Activated CD4-positive, alpha-beta T cell treated with anti-CD3 and anti-CD28 coated beads, Interleukin-2, amount 10 ng/mL, durations not matched to agents 7 days and 5 days (primary cell): ENCODE measurements at places on chromosomes 3 and 15. TPM values are rescaled to one million over a fixed set of nuclear protein-coding genes. Genes with fewer than 3 reads are reported as not detected.

C3orf49 gene
- total RNA-seq = not detected

MITF gene
- 0.10 TPM for total RNA-seq

TF gene
- 0.21 TPM for total RNA-seq

FANCD2OS gene
- not detected for total RNA-seq

PPP1R14D gene
- total RNA-seq = not detected

CDHR4 gene
- not detected for total RNA-seq

GMNC gene
- total RNA-seq = not detected

TRAIP gene
- 31.0 TPM for total RNA-seq

NRG4 gene
- total RNA-seq = not detected

PLSCR1 gene
- total RNA-seq = 146 TPM

ACKR4 gene
- total RNA-seq = not detected

XCR1 gene
- not detected for total RNA-seq

MINAR1 gene
- 0.40 TPM for total RNA-seq

GXYLT2 gene
- total RNA-seq = not detected

IREB2 gene
- 52.9 TPM for total RNA-seq

PLCH1 gene
- total RNA-seq = 0.37 TPM

CCRL2 gene
- 5.3 TPM for total RNA-seq

IQCF5 gene
- total RNA-seq = not detected

EPHB3 gene
- 0.12 TPM for total RNA-seq

CLDN1 gene
- not detected for total RNA-seq

THPO gene
- total RNA-seq = not detected

ACAD11 gene
- total RNA-seq = 11.8 TPM

KCNAB1 gene
- total RNA-seq = not detected

OSBPL10 gene
- 1.1 TPM for total RNA-seq

SPTSSB gene
- total RNA-seq = not detected

CYP1A2 gene
- not detected for total RNA-seq

GOLGA8M gene
- total RNA-seq = 1.8 TPM

CYP19A1 gene
- total RNA-seq = not detected

IL16 gene
- total RNA-seq = 239 TPM

AMT gene
- 6.3 TPM for total RNA-seq

TMIE gene
- 1.6 TPM for total RNA-seq

CXCR6 gene
- 17.6 TPM for total RNA-seq

CIB1 gene
- total RNA-seq = 83.5 TPM

CD200R1L gene
- total RNA-seq = not detected

FOXB1 gene
- 0.54 TPM for total RNA-seq
